NCI-H748 treated with DMSO at 0.1 percent for 48 hours (cell line): ENCODE measurements at places on chromosomes 4 and X.

DNA sequence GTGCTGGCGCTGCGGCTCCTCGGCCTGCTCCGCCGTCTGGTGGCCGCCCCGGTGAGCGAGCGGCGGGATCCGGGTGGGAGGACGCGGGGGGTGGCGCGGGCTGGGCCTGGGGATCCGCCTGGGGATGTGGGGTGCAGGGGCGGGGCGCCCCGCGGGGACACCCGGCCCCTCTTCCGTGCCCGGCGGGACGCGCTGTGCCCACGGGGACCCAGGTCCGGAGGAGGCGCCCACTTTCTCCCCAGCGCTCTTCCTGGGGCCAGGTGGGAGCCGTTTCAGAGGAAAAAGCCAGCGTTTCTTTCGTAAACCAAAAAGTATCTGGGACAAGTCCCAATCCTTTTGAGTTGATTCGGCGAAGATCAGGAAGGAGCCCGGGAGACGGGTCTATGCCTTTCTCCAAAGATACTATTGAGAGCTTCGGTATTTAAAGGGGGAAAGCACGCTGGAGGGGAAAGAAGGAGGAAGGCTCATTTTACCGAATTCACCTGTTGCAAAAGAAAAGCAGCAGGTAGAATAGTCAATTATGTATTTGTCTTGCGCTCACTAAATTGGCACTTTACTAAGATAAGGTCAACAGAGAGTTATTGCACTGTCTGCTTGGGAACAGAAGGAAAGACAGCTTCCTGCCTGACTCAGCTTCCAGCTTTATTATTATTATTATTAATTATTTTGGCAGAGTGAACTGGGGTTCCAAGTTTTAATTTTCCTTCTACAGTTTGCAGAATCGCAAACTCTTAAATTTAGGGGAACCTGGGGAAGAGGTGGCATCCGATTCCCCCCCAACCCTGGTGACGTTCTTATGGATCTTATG is 81.5 kb upstream of the CD99 start:
- no peak for DNase-seq

DNA sequence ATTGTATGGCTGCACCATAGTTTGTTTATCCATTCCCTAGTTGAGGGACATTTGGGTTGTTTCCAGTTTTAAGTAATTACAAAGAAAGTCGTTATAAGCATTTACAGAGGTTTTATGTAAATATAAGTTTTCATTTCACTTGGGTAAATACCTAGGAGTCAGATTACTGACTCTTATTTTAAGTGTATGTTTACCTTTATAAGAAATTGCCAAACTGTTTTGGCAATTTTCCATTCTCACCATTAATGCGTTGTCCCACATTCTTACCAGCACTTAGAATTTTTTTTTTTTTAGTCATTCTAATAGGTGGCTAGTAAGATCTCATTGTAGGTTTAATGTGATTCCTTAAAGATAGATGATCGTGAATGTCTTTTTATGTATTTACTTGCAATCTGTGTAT is 121.5 kb upstream of the NR3C2 start:
- no peak for DNase-seq

- DNase-seq = no peak
Measured at GRCh38 chrX:70672326-70672725, 227.7 kb downstream of the DLG3 start.

GRCh38 chr4:83180431-83180968 is 66.0 kb upstream of the PLAC8 start:
- no peak for DNase-seq

DNA sequence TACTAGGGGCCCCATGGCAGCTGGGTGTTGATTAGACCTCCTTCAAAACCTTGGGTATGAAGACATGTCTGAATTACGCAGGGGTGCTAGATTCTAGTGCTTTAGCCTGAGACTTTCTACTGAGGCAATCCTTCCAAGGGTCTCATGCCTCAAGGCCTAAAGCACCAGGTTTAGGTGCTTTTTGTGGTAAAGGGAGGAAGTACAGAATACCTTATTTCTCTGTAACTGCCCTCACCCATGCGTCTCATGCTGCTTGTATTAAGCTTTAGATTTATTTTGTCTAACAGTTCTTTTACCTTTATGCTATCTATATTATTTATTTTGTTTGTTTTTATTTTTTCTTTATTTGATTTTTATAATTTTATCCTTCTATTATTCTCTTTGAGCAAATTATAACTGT is 190.2 kb upstream of the GK2 start:
- DNase-seq = no peak

DNA sequence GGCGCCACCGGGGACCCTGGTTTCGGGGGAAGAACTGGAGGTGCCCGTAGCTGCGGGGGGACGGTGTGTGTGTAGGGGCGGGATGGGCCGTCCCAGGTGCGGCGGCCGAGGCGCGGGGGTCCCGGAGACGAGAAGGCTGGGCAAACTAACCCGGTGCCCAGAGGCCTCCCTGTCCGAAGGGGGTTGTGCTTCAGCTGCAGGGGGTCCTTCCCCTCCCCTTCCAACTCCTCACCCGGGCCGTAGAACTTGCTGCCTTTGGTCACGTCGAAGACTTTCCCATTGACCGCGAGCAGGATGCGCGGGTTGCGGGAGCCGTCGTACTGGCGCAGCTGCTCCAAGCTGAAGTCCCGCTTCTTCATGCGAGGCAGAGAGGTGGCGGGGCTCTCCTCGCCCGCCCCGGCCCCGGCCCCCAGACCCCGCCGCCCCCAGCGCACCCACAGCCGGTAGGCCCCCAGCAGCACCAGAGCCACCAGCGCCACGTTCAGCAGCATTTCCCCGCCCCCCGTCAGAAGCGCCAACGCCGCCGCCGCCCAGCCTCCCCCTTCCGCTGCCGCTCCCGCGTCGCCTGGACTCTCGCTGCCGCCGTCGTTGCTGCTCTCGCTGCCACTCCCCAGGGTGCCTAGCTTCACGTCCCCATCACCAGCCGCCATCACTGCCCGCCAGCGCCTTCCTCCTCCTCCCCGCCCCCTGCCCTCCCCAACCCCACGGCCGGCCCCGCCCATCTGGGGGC is at the start of gene PGRMC2:
Gene PGRMC2, minus strand, starts transcription at position 673 of the 730 bp plus-strand sequence. Its CDS starts 23 bp downstream, at position 650.
- DNase-seq = no peak

GRCh38 chr4:147651563-147651962 is 32.4 kb downstream of the PRMT9 start:
- DNase-seq = no peak

DNA sequence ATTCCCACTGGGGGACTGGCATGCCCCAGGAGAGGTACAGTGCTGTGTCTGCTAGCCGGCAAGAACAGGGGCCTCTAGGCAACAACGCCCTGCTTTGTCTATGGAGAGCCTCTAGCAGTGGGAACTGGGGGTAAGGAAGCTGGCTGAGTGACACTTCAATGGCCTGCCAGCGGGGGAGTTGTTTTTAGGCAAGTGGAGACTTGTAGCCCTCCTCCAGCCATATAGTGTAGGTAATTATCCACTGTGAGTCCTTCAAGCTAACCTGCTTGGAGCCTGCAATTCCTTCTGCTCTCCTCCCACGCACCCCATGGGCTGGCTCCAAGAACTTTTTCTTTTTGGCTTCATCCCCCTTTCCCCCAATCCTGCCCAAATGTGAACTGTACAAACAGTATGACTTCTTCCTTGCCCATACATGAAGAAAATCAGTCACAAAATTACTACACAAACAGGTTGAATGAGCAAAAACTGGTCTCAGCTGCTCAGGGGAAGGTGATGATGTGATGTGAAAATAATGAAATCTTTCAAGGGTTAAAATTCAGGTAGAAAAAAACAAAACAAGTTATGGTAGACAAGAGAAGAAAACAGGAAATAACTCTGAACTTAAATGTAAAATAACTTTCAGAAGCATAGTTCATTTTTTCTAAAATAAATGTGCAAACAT is 33.1 kb downstream of the LEF1 start:
- peak; percentile 73 for DNase-seq

DNA sequence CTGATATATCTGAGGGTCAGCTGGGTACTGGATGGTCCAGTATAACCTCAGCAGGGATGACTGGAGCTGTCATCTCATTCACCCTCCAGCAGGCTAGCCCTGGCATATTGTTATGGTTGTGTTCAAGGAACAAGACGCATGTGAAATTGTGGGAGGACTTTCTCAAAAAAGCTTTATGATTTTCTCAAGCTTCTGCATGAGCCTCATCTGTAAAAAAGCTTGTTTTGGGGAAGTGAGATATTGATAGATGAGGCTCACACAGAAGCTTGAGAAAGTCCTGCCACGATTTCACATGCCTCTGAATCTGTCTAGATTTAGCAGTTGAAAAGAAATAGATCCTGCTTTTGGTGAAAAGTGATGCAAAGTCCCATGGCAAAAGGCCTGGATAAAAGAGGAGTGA is 93.4 kb downstream of the SPCS3 start:
- no peak for DNase-seq

DNA sequence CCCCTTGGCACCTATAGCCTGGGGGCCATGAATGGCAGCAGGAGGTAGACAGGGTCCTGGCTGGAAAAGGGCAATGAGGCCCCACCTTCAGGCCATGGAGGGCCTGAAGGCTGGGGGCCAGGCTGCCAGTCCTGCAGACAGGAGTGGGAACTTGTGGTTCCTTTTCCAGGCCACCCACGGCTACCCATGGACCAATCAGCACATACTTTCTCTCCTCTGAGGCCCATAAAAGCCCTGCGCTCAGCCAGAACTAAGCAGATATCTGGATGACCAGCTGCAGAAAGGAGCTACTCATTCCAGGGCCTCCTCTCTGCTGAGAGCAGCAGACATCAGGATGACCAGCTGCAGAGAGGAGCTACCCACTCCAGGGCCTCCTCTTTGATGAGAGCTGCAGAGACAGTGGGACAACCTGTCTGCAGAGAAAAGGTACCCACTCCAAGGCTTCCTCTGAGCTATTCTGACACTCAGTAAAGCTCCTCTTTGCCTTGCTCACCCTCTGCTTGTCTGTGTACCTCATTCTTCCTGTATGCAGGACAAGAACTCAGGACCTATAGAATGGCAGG is 67.2 kb downstream of the NAA11 start:
- DNase-seq = no peak

DNA sequence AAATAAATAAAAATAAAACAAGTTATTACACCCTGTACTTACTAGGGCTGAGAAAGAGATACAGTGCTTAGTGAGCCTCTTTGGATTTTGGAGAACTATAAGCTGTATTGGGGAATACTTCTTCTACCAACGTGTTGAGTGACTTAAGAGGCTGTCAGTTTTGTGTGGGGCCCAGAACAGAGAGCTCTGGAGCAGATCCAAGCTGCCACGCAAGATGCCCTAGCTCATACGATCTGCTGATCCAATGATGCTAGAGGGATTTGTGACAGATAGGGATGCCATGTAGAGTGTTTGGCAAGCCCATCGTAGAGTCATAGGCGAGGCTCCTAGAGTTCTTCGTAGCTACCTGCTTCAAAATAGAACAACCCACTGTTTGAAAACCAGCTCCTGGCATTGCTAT is 60.3 kb upstream of the KLF3 start:
- no peak for DNase-seq

DNA sequence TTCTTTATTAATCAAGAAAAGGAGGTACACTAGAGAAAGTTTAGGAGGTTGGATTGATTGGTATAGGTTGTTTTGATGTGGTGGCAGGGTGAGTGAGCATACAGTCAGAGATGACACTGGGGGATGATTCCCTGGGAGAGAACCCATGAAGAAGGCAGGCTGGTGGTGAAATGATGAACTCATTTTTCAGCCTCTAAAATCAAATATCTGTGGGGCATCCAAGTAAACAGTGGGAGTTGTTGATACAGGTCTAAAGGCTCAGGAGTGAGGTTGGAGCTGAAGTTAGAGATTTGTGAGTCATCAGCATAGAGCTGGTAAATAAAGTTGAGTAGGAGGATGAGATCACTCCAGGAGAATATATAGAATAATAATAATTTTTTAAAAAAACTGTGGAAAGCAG is 10.0 kb upstream of the AP1S2 start:
- DNase-seq = no peak

DNA sequence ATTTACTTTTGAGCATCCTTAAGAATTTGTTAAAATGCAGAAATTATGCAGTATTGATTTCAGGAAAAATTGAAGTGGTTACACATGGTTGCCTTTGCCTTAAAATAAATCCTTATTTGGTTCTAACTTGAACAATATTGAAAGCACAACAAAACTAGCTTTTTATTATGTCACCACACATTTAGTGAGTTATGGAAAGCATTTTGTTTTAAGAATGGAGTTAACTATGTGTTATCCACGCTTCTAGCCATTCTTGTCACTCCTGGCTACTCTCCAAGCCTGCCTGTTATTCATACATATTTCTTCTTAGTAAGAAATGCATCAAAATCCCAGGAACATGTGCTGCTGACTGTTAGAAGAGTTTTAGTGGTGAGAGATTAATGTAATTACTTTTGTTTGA is 73.9 kb downstream of the FAT4 start:
- no peak for DNase-seq

- DNase-seq = no peak
Measured at GRCh38 chr4:136342666-136343065, 1189.6 kb downstream of the PCDH18 start.

DNA sequence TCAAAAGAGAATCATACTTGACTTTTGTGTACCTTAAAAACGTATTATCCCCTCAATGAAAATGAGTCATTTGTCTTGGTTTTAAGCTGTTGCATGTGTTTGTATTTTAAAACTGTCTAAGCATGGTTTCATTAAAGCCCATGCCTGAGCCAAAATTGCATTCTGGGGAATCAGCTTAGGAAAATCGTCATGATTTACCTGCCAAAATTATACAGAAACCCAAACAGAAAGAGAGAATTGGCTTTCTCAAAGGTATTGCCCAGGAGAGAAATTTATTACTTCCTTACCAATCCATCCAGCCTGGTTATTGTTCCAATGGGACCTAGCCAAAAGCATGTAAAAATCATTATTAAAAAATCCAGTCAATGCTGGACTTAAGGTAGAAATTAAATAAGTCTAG is 37.6 kb downstream of the GPR174 start:
- DNase-seq = no peak

GRCh38 chr4:5995901-5996623 is 22.2 kb downstream of the C4orf50 start:
- no peak for DNase-seq

- no peak for DNase-seq
Measured at GRCh38 chrX:22053481-22053880, 21.4 kb downstream of the PHEX start.

- DNase-seq = no peak
Measured at GRCh38 chr4:37620176-37620575, 66.0 kb downstream of the RELL1 start.
